ENCODE measurements at places on chromosomes 13 and 19.

DNA sequence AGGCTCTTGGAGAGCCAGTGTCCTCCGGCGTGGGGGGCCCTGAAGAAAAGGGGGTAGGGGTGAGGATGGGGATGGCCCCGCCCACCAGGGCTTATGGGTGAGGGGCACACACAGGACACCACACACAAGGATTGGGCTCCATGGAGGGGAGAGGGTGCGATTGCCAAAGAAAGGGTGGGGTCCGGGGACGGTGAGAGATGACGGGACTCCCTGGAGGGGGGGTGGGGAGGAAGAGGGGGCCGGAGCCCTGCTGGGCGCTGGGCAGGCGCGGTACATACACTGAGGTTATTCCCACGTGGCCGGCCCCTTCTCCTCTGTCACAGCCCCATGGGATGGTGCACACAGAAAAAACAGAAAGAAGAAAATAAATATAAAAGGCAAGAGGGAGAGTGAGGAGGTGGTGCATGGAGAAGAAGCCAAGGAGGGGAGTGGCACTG is 60.1 kb downstream of the IER2 start:
- DNase-seq, result no peak

DNA sequence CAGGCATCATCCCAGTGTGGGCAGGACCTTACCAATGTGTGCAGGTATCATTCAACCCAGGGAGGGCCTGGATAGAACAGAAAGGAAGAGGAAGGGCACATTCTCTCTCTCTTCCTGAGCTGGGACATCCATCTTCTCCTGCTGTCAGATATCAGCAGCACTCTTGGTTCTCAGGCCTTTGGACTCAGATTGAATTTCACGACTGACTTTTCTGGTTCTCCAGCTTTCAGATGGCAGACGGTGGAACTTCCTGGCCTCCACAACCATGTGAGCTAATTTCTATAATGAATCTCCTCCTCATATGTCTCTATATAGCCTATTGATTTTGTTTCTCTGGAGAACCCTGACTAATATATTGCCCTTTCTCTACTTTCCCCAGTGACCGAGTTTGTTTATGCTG is 77.3 kb downstream of the OLFM4 start:
- DNase-seq, result no peak

DNA sequence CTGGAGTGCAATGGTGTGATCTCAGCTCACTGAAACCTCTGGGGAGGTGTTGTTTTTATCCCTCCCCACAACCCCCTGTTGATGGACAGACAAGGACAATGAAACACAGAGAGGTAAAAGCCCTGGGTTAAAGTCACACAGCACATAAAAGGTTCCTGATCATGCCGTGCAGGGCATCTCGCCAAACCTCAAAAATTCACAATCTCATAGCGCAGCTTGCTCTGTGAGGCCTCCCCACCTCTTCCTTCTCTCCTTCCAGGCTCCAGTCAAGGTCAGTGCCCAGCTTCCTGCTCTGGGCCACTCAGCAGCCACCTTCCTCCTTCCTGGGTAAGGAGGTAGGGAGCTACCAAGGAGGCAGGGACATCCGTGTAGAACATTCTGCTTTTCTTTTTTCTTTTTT is 2.3 kb downstream of the FUT2 start:
- DNase-seq, result no peak

DNA sequence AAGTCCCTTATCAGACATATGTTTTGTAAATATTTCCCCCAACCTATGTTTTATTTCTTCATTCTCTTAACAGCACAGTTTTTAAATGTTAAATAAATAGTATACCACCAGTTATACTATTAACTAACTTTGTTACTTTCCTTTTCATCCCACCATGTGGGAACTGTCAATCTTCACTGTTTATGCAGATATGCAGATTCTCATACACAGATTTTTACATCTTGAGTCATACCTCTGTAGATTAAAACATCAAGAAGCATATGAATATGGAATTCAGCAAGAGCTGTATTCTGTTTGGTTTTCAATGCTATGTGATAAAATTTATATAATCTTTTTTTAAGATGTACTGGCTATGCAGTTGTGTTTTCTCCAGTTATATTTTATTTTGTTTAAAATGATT is 566.3 kb downstream of the LIG4 start:
- DNase-seq, result no peak

- no peak for DNase-seq
Measured at GRCh38 chr13:28140433-28141125, 2.2 kb downstream of the PAN3 start.

DNA sequence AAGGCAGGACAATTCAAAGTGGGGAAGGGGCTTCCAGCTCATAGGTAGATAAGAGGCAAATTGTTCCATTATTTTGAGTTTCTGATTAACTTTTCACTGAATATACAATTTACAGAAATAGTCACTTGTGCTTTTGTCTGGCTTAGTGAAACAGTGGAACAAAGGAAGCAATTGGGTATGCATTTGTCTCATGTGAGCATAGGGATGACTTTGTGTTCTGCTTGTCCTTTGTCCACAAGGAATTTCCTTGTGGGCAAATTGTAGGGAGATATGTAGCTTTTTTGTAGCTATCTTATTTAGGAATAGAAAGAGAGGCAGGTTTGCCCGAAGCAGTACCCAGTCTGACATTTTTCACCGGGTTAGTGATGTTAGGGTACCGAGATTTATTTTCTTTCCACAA is 1224.8 kb downstream of the SLITRK1 start:
- DNase-seq, result no peak

GRCh38 chr19:36423925-36424324 is 5.5 kb upstream of the ZFP82 start:
- no peak for DNase-seq

All from NCI-H1048 (cell line).